ENCODE measurements at places on chromosomes 6 and 20. TPM values are rescaled to one million over a fixed set of nuclear protein-coding genes. Genes with fewer than 3 reads are reported as not detected.

The MUC21 gene
- total RNA-seq = 3.8 TPM

The ABHD16B gene
- not detected for total RNA-seq

The GRIK2 gene
- 0.62 TPM for total RNA-seq

The FOXA2 gene
- total RNA-seq = 23.5 TPM

The TOX2 gene
- 16.3 TPM for total RNA-seq

The ERVFRD-1 gene
- 0.65 TPM for total RNA-seq

Data from lower lobe of right lung (tissue), 2 donors.